GM23338 (cell line): ENCODE measurements at places on chromosomes 16 and 17. TPM values are rescaled to one million over a fixed set of nuclear protein-coding genes. Genes with fewer than 3 reads are reported as not detected.

GRCh38 chr16:55474821-55475220 lies 4.2 kb upstream of the MMP2 start:
- DNase-seq = no peak

DNA sequence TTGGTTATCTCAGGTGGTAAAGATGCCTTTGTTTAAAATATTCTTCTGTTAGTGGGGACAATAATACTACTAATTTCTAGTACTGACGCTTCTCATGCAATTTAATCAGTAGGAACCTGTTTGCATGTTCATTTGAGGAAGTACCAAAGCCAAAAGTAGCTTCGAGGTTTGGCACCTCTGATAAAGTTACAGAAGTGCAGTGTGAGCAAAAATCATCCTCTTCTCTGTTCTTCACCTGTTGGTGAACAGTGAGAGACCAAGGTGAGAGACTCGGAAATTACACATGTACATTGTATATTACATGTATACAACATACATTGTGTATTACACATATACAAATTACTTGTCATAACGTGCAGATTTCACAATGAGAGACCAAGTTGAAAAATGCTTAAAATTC lies 404.6 kb downstream of the MAF start:
- DNase-seq = no peak

GRCh38 chr17:66038125-66038524 lies 153.8 kb downstream of the CEP112 start:
- DNase-seq = no peak

INTS2 gene
- 27.5 and 31.6 TPM in 2 replicates for total RNA-seq

- DNase-seq = no peak
These were observed 199.3 kb upstream of the TBX2 start for GRCh38 chr17:61200339-61200715.

DNA sequence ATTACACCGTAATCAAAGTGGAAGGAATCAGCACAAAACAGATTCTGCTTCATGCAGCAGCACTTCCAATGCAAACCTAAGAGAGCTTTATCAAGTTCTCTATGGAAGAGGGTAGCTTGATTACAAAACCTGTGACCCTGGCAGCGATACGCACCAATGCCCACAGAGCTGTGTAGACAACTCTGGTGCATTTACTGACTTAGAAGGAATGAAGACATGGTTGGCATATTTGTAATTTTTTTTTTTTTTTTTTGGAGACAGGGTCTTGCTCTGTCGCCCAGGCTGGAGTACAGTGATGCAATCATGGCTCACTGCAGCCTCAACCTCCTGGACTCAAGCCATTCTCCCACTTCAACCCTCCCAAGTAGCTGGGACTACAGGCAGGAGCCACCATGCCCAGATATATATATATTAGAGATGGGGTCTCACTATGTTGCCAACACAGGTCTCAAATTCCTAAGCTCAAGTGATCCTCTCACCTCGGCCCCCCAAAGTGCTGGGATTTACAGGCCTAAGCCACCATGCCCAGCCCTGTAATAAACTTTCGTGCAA lies 49.4 kb downstream of the XPO6 start:
- DNase-seq = no peak

CACNG4 gene
- 4.0 and 4.1 TPM in 2 replicates for total RNA-seq

DNA sequence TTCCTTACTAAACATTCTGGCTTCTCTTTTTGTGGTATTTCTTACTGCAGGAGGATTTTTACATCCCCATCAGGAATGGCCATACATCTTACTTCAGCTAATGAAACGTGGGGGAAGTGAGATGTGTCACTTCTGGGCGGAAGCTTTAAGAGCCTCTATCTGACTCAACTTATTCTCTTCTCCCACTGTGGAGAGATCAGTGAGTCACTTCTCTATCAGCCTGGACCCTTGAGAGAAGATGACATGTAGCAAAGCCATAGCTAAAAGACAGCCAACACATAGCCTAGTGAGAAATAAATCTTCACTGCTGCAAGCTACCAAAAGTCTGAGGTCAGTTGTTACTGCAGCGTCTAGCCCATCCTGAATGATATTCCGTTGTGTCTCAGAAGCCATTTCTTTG lies 1066.7 kb upstream of the RBFOX1 start:
- no peak for DNase-seq

- DNase-seq = no peak
These were observed 376.4 kb downstream of the SLC39A11 start for GRCh38 chr17:72715906-72716572.

GRCh38 chr16:69350536-69351133 lies 951 bp downstream of the TMED6 start:
- DNase-seq = no peak

- DNase-seq = peak; percentile 82
These were observed 696 bp downstream of the NETO2 start for GRCh38 chr16:47142821-47143676.

DNA sequence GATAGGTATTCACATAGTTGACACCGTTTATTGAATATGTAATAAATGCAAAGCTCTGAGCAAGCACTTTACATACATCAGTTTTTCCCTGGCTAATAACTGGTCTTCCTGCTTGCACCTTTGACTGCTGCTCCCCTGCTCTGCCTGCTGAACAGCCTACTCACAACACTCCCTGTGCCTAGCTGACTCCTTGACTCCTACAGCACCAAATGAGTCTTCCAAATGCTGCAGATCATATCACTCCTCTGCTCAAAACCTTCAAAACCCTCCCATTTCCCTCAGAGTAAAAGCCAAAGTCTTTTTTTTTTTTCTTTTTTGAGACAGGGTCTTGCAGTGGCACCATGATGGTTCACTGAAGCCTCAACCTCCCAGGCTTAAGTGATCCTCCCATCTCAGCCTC lies 18.5 kb downstream of the EFCAB3 start:
- no peak for DNase-seq

GRCh38 chr17:3988297-3989040 lies 24.2 kb upstream of the ATP2A3 start:
- no peak for DNase-seq

DNA sequence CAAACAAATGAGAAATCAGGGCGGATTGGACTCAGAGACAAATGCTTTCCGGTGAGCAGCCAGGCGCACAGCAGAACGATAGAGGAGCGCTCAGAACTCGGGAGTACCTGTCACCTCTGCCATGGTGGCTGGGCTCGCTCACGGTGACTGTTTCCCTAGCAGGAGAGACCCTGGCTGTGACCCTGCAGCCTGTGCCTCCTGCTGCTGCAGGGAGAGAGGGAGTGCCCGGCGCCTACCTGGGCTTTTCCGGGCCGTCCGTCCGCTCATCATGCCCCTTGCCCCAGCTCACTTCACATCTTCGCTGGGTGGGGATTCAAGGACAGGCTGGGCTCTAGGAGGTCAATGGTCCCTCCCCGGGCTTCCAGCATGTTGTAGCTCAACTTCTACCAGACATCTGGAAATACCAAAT lies 14.1 kb upstream of the DNAH17 start:
- DNase-seq = no peak

DNA sequence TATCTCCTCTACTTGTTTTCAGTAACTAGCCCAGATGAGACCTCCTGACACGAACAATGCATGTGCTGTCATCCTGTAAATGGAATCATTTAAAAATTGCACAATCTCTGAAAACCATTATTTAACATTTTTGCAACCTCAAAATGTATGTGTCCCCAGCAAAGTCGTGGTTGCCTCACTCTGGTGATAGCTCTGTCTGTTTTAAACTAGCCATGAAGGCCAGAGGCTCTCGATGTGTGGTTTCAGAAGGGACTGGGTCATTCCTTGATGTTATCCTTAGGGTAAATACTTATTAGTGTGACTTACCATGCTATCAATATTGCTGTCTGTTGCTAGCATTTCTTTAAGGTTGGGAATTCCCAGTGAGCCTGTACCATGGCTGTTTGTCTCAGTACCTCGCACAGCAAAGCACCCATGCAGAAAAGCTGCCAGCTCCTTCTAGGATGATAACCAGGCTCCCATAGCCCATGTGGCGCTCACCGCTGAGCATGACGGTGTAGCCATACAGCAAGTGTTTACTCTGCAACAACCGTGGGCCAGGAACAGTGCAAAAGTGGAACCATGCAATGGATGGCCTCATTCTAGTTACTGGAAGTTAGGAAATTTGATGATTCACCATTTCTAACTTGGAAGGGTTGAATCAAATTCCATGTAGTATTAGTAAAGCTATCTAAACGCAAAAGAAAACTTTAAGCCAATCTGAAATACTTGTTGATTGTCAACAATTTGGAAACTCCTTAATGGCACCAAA lies 2.9 kb upstream of the PGS1 start:
- no peak for DNase-seq

HCRT gene
- not detected in 2 replicates for total RNA-seq

- DNase-seq = no peak
These were observed 409 bp downstream of the ACSF2 start for GRCh38 chr17:50426472-50426782.

DNA sequence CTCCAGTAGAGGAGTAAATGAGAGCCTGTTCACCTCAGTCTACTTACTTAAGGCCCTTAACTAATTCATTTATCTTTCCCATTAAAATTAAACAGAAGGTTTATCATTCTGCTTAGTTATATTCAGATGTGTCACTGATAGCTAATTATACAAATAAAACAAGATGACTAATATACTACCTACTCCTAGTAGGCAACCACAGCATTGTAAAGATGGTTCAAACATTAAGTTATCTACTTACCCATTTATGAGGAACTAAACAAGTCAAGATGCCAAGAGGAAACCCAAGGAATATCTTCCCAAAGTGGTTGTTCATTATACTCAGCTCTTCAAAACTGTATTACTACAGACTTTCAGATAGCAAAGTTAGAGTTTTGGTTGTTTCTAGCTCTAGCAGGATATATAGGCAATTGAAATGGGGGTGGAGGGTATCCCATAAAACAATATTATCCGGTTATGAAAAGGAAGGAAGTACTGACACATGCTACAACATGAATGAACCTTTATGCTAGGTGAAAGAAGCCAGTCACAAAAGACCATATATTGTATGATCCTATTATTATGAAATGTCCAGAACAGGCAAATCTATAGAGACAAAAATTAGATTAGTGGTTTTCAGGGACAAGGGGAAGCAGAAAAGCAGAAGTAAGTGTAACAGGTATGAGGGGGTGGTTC lies 56.5 kb downstream of the SPAG9 start:
- DNase-seq = no peak

DNA sequence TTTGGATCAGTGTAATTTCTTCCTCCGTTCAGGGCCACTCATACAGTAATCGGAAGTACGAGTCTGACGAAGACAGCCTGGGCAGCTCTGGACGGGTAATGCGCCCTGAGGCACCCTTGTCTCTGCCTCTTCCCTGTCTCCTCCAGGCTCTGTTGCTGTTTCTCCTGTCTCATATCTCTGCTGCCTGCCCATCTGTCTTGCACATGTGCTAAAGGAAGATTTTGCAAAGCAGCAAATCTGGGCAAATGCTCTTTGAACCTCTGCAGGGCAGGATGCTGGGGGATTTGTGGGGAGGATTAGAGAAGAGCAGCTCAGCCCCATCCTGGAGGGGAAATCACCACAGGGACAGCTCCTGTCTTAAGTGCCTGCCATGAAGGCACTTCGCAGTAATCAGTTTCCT lies 32.4 kb upstream of the POLR3E start:
- DNase-seq = no peak

GRCh38 chr16:47565454-47565853 lies 104.3 kb downstream of the PHKB start:
- no peak for DNase-seq

DNA sequence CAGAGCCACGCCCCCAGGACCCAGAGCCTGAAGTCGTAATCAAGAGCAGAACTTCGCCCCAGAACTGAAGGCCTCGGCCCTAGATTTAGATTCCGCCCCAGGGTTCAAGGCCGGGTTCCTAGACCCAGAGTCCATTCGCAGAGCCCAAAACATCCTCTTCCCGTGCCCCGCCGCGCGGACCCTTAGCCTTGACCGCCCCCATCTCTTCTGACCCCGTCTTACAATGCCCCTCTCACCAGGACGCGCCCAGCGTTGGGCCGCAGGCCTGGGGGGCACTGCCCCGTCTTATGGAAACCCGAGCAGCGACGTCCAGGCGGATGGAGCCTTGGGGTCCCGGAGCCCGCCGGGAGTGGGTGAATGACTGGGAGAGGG lies 5.0 kb downstream of the CD19 start:
- no peak for DNase-seq

WSCD1 gene
- 35.8 and 38.9 TPM in 2 replicates for total RNA-seq

GRCh38 chr16:63998-64913 lies 8.2 kb downstream of the RHBDF1 start:
- no peak for DNase-seq

DNA sequence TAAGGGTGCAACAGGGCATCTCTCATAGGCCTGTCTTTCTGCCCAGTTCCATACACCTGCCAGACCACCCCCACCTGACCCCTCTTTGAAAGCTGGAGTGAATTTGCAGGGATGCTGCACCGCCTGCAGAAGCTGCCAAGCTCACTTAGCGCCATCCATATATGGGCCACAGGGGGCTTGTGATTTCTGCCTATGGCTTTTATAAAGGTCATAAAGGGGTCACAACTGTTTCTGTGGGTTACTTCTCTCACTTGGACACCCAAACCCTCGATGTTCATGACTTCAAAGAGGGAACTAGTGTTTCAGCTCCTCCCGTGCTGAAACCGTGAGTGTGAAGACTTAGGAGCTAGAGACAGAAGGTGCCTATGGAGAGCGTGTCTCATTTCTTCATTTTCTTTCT lies 23.9 kb upstream of the MEAK7 start:
- no peak for DNase-seq

DNA sequence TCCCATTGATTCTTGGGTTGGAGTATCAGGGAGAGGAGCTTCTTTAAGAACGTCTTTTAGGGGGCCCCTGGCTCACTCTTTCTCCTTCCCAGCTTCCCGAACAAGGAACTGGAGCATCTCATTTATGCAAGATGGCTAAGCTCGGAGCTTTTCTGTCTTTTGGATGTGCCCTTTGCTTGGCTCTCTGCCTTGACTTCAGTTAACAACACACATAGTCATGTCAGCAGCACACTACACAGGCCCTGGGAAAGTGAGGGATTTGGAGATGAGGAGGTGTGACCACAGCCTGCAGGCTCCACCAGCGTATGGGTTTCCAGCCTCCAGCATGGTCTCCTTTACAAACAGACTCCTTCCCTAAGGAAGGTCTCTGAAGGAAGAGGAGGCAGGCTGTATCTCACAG lies 310.4 kb downstream of the SNX29 start:
- DNase-seq = no peak

HASPIN gene
- total RNA-seq = 34.0 and 35.1 TPM in 2 replicates

GRCh38 chr16:28321700-28322411 lies 29.5 kb downstream of the SBK1 start:
- peak; percentile 84 for DNase-seq

TSNAXIP1 gene
- 2.4 TPM in 1 of 2 replicates, not detected in the other for total RNA-seq

NSMCE1 gene
- total RNA-seq = 30.6 and 33.9 TPM in 2 replicates

GRCh38 chr16:78225919-78226318 lies 126.5 kb downstream of the WWOX start:
- DNase-seq = no peak

- DNase-seq = no peak
These were observed 11.7 kb upstream of the SLC47A2 start for GRCh38 chr17:19728084-19728495.

- DNase-seq = peak; percentile 10
These were observed 452.3 kb downstream of the CNTNAP4 start for GRCh38 chr16:76729525-76729924.

- no peak for DNase-seq
These were observed 44.1 kb downstream of the CFDP1 start for GRCh38 chr16:75389096-75389690.
